ENCODE measurements at places on chromosomes 4 and X.

- ATAC-seq = no peak
These were observed 19.9 kb upstream of the TRIM61 start for GRCh38 chr4:164997324-164997723.

DNA sequence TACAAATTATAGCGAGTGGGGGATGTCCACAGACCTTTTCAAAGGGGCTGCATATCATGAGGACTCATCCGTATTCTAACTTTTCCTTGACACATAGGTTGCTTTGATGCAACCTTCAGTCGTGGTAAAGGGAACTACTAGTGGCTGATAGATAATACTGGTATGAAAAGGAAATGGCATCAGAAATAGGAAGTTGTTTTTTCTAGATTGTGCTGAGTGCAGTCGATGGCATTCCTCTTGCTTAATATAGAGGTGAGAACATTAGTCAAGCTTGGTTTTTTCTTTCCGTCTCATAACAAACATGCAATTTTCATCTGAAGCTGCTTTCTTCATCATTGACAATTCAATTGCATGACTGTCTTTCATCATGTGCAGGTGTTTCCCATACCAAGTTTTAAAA lies 16.6 kb downstream of the ENPEP start:
- no peak for ATAC-seq

DNA sequence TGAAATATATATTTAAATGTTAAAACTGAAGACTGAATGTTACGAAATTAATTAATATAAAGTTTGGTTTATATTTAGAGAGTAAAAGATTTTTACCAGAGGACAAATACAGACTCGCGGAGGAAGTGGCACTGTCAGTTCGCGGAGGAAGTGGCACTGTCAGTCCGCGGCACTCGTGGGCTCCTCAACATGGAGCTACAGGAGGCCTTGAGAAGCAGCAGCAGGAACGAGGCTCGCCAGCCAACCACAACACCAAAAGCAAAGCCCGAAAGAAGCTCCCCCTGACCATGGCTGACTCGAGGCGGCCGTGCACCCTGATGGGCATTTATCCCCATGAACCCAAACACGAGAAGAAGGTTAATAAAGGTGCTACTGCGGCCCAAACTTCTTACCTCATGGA lies 125.3 kb upstream of the PABPC4L start:
- ATAC-seq = no peak

GRCh38 chrX:2629316-2630007 lies 61.6 kb upstream of the CD99 start:
- peak; percentile 57 for ATAC-seq

DNA sequence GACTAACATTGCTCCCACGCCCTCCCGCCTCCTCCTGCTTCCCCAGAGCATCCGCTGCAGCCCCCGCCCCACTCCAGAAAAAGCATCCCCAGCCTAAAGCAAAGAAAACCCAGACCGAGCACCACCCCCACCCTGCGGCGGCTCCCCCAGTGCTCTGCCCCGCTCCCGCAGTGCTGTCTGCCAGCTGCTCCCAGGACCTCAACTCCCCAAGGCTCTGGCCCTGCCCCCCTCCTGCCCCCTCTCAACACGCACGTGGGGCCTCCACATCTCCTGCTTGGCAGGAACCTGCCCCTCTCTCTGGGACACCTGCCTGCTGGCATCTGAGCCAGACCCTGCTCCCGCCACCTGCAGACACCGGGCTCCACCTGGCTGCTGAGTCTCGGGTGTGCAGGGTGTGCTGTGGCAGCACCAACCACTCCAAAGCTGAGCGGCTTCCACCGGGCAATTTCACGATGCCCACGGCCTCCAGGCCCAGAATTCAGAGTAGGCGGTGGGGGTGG lies 79.4 kb downstream of the FAM53A start:
- ATAC-seq = peak; percentile 57

DNA sequence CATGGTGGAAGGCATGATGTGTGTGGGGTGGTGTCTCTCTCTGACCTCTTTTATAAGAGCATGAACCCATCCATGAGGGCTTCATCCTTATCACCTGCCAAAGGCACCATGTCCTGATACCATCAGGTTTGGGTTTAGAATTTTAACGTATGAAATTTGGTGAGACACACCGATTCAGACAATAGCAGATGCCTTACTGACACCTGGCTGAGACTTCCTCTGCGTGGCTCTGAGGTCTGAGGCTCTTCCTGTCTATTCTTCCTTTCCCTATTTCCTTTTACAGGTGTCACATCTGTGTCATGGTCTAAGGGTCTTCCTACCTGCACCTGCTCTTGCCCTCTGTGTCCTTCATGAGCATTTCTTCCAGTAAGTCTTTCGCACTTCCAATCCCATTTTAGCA lies 320.7 kb upstream of the CLNK start:
- no peak for ATAC-seq

DNA sequence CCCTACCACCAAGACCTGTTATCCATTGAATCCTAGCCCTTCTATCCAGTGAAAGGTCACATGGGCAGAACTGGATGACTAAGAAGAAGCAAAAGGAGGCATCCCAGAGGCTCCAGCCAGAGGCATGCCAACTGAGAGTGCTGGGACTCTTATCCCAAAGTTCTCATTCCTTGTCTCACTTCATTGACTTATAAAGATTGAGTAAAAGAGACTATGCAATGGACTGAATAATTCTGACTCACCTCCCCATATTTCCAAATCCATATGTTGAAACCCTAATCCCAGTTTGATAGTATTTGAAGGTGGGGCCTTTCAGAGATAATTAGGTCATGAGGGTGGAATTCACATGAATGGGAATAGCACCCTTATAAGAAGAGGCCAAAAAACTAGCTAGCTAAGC lies 131.4 kb downstream of the COL25A1 start:
- no peak for ATAC-seq

GRCh38 chr4:150033901-150034300 lies 44.3 kb upstream of the DCLK2 start:
- no peak for ATAC-seq

All from activated CD4-positive, CD25-positive, alpha-beta regulatory T cell treated with anti-CD3 and anti-CD28 coated beads, Interleukin-2, amount 50 U/mL, for 24 hours (primary cell).